ENCODE measurements at places on chromosomes 11 and 22. TPM values are rescaled to one million over a fixed set of nuclear protein-coding genes. Genes with fewer than 3 reads are reported as not detected.

The SYTL2 gene
- 65.8 TPM for total RNA-seq

The PHOX2A gene
- not detected for total RNA-seq

GRCh38 chr11:12275818-12276217 is 101.6 kb upstream of the PARVA start:
- DNase-seq: no peak

DNA sequence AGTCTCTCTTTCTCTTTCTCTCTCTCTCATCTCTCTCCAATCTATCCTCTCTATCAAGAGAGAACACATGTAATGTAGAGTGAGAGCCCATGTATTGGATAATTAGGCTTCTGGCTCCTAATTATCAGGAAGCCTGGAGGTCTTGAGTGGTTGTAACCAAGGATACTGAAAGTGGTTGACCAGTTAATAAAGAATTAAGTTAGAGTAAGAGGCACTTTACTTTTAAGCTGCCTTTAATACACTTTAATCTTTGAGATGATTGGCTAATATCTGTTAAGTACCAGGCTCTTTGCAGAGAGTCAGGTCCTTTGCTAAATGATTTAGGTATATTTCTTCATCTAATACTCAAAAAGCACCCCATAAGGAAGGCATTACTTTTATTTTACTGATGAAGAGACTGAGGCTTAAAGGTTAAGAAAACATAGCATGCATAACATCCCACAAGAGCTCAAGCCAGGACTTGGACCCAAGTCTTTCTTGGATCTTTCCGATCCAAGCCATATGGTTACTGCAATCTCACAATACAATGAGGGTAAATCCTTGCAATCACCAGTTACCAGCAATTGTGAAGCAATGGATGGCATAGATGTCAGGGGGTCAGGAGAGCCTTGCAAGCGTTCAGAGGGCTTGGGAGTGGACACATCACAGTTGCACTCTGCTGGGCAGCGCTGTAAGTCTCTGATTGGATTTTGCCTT is 22.1 kb downstream of the CD44 start:
- DNase-seq: no peak

The ME3 gene
- total RNA-seq: 18.2 TPM

GRCh38 chr11:78715639-78716311 is 141.1 kb upstream of the NARS2 start:
- peak; percentile 67 for DNase-seq

DNA sequence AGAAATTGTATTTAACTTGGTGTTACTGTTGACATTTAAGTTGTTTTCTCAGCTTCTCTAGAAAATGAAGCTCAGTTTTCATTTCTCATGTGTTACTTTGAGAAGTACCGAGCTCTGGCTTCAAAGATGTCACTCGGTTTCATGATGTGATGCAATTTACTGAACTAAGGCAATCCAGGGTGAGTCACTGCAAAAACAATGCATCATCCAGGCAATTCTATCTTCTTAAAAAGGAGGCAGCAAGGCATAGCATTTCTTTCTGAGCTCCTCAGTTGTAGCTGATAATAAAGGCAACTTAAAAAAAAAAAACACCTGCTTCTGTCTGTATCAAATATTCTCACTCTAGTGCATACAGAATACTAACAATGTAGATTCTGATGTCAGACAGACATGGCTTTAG is 91.1 kb upstream of the KCNA4 start:
- no peak for DNase-seq

The DKK3 gene
- 145 TPM for total RNA-seq

- no peak for DNase-seq
These were observed 31.5 kb downstream of the EHF start for GRCh38 chr11:34652191-34652973.

The KIRREL3 gene
- total RNA-seq: 0.92 TPM

The MYH9 gene
- 242 TPM for total RNA-seq

The ZNF280A gene
- not detected for total RNA-seq

- DNase-seq: no peak
These were observed 123.4 kb downstream of the CSNK2A3 start for GRCh38 chr11:11229647-11230046.

DNA sequence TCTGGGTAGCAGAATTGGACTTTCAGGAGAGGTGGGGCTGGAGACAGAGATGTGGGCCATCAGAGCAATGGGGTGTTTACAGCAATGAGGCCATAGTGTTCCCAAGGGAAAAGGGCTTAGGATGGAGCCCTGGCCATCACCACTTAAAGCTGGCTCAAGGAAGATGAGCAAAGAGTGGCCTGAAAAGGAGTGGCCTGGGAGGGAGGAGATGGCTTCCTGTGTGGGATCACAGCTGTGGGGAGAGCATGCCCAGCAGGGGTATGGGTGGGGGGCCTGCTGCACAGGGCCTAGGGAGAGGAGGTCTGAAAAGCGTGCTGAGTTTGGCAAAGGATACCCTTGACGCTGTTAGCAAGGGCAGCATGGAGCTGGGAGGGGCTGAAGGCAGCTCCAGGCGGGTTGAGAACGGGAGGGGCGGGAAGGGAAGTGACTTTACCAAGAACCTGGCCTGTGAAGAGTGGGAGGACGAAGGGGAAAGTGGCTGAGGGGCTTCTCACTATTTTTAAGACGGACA is 13.9 kb downstream of the LRRC32 start:
- no peak for DNase-seq

DNA sequence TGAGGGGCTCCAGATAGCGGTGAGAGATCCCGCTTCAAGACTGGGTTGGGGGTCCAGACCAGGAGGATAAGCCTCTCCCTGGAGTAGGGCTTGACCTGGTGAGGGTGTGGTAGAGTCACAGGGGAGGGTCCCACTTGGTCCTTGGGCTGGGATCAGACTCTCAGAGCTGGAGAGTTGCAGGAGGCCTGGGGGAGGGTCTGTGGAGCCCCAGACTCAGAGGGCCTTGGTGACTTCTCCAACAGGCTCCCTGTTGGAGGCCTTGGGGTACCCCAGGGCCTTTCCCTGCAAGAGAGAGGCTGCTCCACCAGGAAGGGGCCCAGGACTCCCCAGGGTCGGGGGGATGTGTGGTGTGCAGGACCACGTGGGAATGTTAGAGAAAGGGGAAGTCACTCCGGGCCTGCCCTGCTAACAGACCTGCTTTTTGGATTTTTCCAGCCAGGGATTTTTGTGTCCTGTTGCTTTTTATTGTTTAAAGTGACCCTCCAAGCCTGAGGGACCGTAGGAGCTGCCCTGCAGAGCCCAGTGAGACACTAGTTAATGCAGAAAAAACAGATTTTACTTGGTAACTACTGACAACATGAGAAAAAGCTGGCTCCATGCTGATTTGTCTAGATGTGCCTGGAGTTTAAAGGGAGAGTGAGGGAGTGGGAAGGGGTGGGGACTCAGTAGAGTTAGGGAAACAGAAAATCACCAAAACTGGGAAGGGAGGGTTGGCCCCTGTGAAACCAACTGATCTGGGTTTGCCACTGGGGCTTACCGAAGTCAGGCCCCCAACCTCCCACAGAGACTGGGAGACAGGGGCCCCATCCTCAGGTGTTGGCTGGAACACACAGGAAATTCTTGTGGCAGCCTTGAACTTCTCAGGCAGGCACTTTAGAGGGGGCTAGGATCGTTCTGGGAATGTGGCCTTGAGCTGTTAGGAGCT is 801 bp upstream of the TXNRD2 start:
- DNase-seq: peak; percentile 81

DNA sequence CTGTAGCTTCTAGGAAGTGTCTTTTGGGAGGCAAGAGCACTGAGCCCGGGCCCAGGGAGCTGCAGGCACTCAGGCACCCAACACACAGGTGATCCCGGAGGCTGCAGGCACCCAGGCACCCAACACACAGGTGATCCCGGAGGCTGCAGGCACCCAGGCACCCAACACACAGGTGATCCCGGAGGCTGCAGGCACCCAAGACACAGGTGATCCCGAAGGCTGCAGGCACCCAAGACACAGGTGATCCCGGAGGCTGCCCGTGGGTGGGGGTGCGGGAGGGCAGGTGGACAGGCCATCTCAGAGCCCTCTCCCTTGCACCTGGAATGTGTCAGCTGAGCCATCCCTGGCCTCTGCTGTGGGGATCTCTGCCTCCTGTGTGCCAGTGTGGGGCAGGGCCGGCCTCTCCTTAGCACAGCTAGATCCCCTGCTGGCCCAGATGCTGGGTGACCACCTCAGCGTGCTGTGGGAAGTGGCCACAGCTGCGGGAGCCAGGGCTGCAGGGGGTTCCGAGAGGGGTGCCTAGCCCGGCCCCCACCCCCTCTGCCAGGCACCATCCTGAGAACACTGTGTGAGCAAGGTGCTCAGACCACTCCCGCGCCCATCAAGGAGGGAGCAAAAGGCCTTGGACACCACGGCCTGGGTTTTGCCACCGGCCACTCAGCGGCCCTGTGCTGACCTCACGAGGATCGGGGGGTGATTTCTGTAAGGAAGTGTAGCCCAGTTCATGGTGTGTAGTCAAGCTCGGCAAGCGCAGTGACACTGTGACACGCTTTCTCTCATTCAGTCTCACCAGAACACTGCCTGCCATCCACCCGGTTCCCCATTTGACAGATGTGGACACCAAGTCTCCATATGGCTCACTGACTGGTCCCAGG is 14.2 kb downstream of the MRGPRG start:
- DNase-seq: no peak

The OR2AG2 gene
- total RNA-seq: not detected

The NFAM1 gene
- 0.72 TPM for total RNA-seq

DNA sequence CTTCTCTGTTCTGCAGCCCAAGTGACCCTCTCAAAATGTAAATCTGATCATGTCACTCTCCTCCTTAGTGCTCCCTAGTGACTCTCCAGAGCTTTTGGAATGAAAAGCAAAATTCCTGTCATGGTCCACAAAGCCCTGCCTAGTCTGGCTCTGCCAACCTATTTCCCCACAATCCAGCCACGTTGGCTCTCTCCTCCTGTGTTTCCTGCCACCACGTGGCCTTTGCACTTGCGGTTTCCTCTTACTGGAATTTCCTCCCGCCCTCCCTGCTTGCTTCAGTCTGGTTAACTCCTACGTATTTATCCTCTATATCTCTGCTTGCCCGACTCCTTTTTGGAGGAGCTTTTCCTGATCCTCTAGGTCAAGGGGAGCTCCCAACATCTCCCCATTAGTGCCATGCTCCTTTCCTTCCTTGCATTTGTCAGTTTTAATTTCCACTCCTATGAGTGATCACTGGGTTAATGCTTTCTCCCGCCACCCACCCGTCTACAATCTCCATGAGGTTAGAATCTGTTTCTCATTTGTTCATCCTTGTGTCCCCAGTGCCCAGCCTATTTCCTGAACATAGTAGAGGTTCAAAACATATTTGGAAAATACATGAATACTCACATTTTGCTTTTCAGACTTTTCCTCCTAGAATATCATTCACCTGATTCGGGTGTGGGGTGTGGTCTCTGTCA is 11.5 kb downstream of the NNMT start:
- no peak for DNase-seq

DNA sequence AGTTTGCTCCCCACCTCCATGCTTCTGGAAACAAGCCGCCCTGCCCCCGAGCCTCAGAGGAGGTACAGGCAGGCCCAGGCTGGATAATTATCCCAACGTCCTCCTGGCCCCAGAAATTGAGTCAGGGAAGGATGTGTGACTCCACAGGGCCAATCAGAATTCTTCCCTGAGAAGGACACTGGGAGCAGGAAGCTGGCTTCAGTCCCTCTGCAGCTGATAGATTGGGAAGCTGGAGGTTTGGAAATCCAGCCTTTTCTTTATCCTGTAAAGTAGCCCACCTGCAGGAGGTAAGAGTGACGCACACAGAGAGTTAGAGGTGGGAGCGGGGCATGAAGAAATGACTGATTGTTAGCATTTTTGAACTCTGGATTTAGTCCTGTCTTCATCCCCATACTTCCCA is 97.5 kb upstream of the CD82 start:
- DNase-seq: no peak

The RAG1 gene
- 2.2 TPM for total RNA-seq

The IL17RA gene
- total RNA-seq: 3.7 TPM

DNA sequence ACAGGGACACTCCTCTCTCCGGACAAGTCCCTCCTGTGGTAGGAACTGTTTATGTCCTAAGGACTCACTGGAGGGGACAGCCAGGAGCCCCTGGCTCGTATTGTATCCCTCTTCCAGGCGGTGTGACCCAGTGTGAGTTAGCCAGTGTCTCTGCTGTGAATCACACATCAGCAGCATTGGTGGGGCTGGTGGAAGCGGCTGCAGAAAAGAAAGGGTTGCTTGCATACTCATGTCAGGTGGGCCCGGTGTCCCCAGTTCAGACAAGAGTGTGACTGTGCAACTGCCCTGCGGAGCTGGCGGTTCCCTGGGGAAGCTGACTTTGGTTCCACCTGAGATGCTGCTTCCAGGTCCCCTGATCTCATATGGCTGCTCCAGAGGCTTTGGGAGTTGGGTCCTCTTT is 99.4 kb downstream of the ZBTB16 start:
- DNase-seq: no peak

GRCh38 chr22:49372530-49373288 is 455.0 kb downstream of the BRD1 start:
- DNase-seq: no peak

DNA sequence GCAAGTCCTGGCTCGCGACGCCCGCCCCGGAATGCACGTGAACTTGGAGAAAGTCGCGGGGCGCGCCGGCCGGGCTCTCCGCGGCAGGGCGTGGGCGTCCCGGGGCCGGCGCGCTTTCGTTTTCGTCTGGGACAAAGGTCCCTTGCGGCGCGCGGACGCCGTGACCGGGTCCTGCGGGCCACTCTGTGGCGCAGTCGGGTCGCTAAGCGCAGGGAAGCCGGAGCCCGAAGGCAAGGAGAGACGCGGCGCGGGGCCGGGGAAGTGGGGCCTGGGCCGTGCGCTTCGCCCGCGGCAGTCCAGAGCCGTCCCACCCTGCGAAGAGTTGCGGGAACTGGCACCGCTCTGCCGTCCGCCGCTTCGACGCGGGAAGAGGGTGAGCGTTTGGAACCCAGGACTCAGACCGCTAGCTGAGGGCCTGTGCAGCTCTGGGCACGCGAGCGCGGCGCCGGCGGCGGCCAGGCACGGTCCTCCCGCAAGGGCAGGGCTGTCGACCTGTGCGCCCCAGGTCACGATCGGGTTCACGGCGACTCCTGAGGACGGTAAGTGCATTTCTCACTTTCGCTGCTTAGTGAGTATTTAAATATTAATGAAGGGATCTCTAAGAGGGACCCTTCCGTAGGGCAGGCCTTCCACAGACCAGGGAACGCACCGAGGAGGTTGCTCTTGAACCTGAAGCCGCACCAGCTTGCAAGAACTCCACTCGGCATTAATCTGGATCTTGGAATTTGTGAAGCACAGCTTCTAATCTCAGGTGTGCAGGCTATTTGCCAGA is 78.0 kb upstream of the PPARA start:
- peak; percentile 60 for DNase-seq

GRCh38 chr11:95247127-95247684 is 16.2 kb upstream of the SESN3 start:
- DNase-seq: no peak

GRCh38 chr11:76623884-76624419 is 46.6 kb downstream of the LRRC32 start:
- no peak for DNase-seq

DNA sequence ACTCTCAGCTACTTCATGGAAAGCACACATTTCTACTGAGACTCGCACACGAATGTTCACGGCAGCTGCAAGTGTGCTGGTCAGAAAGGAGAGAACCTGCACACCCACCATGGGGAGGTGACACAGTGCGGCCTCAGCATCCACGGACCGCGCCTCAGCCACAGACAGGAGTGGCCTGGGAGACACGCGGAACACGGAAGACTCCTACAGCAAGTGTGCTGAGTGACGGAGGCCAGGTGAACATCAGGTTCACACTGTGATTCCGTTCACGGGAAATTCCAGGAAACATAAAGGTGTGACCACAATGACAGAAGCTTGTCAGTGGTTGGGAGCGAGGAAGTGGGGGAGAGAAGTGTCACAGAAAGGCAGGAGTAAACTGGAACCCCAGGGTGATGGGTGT is 13.3 kb upstream of the MOB2 start:
- no peak for DNase-seq
